Muscle of back (tissue), 13 donors: ENCODE measurements at places on chromosomes 2 and 18.

DNA sequence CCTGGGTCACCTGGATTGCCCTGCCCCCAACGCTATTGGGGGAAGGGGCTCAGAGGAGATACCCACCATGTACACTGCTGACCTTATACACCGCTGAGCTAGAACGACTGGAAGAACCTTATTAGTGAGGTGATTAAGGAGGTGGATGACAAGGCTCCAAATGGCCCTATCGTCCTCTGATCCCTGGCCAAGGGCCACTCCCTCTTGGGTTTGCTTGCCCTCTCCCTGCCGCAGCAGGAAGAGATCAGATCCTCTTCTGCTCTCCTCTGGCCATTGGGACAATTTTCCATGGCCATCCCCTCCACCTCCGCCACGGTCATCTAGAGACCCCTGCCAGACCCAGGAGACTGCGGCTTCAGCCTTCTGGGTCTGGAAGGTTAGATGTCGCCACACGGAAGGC lies 1.2 kb downstream of the ZNF514 start:
- no peak for DNase-seq

DNA sequence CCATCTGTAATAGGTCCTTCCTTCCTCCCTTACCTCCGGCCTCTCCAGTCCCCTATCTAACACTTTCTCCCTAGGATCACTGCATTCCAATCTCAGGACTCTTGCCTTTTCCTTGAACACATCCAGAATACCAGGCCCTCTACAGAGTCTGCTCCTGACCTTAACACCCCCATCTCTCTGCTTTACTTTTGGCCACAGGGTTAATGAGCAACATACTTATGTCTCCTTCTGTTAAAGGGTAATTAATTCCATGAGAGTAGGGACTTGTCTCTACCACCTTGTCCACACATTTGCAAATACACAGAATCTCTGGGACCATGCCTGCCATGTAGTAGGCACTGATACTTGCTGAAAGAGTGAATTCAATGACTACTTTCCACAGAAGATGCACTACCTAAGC lies 94.9 kb downstream of the COBLL1 start:
- DNase-seq = no peak

GRCh38 chr2:237085248-237086221 lies at the start of gene COPS8:
TSS of gene COPS8 (plus strand) at chr2:237085889. CDS start at chr2:237085965, 76 bp downstream.
- DNase-seq = peak; percentile 98

DNA sequence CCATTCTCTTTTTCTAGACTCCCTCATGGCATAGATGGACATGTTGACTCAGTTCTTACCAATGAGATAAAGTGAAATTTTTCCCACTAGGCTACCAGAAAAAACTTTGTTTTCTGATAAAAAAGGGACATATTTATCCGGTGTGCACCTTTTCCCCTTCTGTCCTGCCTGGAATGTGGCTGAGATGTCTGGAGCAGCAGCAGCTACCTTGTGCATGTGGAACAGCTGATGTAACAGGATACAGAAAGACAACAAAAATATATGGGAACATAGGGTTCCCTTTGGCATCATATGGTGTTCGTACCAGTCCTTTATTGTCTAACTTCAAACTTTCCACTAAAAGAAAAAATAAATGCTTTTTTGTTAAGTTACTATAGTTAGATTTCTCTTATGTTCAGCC lies 460.2 kb upstream of the HS6ST1 start:
- DNase-seq = no peak

GRCh38 chr2:675982-676646 lies 1.1 kb downstream of the TMEM18 start:
- DNase-seq = peak; percentile 80

DNA sequence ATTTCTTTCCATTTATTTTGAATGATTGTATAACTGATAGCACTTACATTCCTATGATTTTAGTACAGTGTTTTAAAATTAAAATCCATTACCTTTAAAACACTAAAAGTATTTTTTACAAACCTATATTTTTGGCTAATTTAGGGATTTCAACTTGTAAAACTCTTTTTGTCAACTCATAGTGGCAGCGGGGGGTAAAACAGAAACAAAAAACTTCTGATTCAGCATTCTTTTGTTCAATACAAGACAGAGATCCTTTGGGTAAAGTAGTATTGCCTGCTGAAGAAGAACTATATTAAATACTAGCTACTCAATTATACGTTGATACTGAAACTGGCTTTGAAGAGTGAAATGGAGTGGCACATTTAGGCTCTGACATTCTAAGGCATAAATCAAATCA lies 437.4 kb upstream of the CDH19 start:
- no peak for DNase-seq

DNA sequence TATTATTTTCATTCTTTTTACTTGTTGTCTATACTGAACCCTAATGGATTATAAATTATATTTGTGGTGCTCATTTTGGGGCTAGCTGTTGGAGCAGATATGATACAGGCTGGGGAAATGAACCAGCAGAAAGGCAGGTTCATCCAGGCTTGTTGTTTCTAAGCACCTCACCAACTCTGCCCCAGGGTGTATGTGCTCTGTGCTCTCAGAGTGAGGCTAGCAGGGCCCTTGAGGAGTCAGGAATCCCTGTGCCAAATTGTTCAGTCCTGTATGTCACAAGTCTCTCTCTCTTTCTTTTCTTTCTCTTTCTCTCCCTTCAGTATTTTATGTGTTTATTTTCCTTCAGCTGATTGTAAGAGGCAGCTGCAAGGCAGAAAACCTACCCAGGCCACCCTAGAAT lies 181.1 kb upstream of the DPP10 start:
- DNase-seq = no peak

DNA sequence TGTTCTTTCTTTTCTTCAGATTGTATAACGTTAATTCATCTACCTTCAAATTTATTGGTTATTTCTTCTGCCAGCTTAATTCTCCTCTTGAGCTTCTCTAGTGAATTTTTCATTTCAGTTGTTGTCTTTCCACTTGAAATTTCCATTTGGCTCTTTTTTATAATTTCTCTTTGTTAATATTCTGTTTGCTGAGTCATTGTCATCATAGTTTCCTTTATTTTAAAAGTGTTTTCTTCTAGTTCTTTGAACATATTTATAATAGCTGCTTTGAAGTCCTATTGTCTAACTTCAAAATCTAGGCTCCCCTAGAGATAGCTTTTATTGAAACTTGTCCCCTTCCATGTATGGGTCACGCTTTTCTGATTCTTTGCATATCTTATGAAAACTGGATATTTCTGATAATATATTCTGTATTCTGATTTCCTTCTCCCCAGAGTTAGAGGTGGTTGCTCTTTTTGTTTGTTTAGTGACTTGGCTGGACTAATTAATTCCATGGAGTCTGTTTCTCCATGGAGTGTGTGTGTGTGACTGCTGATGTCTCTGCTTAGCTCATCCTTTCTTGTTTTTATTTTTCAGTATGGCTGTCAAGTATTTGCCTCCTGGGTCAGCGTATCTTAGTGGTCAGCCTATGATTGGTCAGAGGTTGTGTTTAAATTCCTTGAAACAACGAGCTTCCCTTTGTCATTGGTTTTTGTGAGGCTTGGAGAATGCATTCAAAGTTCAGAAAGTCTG lies 47.6 kb downstream of the DIS3L2 start:
- no peak for DNase-seq

DNA sequence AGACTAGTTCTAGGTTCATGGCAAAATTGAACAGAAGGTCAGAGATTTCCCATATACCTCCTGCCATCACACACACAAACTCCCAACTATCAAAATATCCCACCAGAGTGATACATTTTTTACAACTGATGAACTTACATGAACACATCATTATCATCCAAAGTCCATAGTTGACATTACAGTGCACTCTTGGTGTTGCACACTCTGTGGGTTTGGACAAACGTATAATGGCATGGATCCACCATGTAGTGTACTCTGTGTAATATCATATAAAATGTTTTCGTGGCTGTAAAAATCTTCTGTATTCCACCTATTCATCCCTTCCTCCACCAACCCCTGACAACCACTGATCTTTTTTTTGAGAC lies 25.9 kb upstream of the STAM2 start:
- DNase-seq = no peak

- DNase-seq = no peak
Measured at GRCh38 chr2:111207851-111208250, 87.1 kb downstream of the BCL2L11 start.

- peak; percentile 16 for DNase-seq
Measured at GRCh38 chr2:180876506-180876905, 103.9 kb upstream of the UBE2E3 start.

- peak; percentile 83 for DNase-seq
Measured at GRCh38 chr2:234335661-234336228, 161.1 kb downstream of the ARL4C start.

- DNase-seq = no peak
Measured at GRCh38 chr18:68466672-68467071, 248.2 kb downstream of the TMX3 start.

GRCh38 chr2:13091861-13092378 lies 375.2 kb downstream of the TRIB2 start:
- DNase-seq = peak; percentile 31

- no peak for DNase-seq
Measured at GRCh38 chr2:20577495-20578235, 73.2 kb downstream of the HS1BP3 start.

DNA sequence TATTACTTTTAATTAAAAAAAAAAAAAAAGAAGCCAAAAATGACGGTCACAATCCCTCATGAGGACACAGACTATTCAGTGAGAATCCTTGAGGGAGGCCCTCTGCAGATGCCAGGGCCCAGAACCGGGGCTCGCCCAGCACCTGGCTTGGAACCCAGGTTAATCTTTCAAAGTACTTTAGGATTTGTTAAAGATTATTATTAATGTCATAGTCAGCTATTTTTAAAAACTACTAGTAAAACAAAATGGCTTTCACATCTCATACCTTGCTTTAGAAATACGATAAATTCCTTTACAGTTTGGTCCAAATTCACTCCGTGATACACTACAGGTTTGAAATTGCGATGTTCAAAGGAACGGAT lies 27.1 kb downstream of the C2orf76 start:
- DNase-seq = no peak

DNA sequence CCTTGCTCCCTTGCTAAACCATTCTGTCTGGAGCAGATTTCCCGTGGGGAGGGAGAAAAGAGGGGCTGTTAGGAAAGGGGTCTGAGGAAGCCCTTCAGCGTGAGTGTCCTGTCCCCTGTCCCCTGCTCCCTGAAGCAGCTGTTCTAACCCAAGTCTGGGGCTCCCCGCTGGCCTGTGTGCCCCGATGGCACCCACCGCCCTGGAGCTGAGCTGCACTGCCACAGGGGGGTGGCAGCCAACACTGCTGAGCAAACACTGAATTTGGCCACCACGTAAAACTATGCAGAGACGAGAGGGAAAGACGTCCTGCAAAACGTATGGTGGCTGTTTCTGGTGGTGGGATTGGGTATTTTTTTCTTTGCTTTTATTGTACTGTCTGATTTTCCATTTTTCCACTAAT lies 17.9 kb downstream of the KCNG2 start:
- DNase-seq = no peak

DNA sequence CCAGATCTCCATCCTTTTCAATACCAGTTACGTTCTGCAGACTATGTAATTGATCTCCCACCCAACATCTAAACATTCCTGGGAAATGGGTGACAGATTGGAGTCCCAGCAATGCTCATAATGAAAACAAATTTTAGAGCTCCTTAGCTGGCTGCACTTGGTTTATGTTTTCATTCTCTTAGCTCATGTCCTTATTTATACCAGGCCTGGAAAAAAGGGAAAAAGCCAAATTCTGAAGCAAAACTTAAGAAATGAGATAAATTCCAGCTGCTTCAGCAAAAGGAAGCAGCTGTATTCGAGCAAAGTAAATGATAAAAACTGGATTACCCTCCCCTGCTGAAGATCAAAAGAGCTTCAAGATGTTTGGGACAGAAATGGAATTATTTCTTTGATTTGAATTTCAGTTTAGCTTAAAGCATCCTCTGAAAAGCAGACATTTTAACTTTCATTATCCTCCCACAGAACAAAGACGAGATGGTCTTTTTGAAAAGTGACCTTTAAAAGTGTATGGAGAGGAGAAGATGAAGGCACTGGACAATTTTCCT lies 196.5 kb upstream of the THUMPD2 start:
- DNase-seq = peak; percentile 34

DNA sequence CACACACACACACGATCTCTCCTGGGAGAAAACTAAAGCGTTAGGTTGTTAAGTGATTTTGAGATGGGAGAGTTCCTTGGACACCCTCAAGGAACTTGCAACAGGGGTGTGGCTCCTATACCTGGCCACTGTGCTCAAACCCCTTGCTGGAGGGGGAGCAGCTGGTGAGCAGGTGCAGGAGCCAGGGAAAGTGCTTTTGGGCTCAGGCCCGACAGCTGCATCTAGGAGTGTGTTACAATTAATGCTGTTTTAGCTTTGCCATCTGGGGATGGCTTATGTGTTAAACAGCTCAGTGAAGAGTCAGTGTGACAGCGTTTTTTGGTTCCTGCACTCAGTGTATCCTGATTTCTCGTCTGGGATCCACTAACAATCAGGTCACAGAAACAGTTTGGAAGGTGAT lies 510.8 kb downstream of the TRIB2 start:
- DNase-seq = peak; percentile 6

- peak; percentile 91 for DNase-seq
Measured at GRCh38 chr2:237025090-237025865, 60.4 kb upstream of the COPS8 start.

- DNase-seq = no peak
Measured at GRCh38 chr2:70691497-70692140, 76.4 kb downstream of the ADD2 start.

DNA sequence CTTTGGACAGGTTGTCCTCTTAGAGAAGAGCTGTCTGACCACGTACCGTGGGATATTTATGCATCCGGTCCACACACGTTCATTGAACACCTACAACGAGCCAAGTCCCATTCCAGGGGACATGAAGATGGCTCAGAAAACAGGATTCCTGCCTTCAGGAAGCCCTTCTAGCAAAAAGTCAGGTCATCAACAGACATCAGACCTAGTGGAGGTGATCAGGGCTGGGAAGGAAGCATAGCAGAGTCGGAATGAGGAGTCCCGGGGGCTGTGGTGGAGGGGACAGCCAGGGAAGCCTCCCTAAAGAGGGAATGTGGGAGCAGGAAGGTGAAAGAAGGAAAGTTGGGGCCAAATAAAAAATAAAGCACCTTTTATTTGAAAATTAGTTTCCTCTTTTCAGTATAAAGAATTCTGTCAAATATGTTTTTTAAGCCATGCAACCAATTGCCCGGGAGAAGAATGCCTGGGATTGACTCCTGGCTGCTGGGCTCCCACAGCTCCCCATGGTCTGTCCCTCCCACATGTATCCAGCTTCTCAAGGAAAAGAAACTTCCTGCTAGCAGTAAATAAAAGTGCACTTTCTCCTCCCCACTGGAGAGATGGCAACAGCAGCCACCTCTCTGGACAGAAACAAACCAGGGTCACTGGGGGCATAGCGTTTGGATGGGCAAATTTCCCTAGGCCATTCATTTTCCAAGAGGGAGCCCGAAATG lies 144.8 kb downstream of the SMAD7 start:
- no peak for DNase-seq

- peak; percentile 51 for DNase-seq
Measured at GRCh38 chr18:59514203-59514602, 155.1 kb upstream of the LMAN1 start.

DNA sequence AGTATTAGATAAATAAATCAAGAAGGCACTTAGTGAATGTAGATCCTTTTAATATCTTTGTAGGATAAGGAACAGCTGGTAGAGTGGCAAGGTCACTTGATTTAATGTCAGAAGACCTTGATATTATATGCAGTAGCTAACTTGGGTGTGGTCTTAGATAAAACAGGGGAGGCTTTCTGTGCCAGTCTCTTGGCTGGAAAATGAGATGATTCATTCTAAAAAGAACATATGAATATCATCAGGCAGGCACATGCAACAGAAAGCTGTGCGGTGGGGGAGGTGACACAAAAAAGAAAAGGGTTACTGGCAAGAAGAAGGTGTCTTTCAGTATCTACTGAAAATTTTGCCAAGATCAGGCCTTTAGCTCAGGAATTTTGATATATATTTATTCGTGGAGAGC lies 931.7 kb upstream of the CELF4 start:
- DNase-seq = no peak
